ENCODE measurements at places on chromosomes 13 and 19. TPM values are rescaled to one million over a fixed set of nuclear protein-coding genes. Genes with fewer than 3 reads are reported as not detected.

The POSTN gene
- polyA plus RNA-seq = 120 TPM

DNA sequence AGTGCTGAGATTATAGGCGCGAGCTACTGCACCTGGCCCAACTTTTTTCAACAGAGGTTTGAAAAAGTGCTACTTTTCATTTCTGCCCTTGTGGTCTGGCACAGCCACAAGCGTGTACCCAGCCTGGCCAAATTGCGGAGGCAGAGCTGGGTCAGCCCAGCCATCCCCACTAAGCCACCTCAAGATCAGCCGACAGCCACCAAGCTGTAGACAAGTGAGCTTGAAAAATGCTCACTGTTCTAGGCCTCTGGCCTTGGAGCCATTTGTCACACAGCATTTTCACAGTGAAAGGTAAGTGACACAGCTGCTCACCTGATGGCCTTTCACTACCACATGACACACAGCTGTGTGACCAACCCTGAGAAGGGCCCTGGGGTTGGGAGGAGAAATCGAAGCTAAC, 27.3 kb downstream of the DNMT1 start:
- DNase-seq = no peak

The COL5A3 gene
- polyA plus RNA-seq = 6.7 TPM

GRCh38 chr13:39306639-39307589, 268.7 kb downstream of the NHLRC3 start:
- no peak for DNase-seq
